ENCODE measurements at places on chromosomes 12 and 14.

DNA sequence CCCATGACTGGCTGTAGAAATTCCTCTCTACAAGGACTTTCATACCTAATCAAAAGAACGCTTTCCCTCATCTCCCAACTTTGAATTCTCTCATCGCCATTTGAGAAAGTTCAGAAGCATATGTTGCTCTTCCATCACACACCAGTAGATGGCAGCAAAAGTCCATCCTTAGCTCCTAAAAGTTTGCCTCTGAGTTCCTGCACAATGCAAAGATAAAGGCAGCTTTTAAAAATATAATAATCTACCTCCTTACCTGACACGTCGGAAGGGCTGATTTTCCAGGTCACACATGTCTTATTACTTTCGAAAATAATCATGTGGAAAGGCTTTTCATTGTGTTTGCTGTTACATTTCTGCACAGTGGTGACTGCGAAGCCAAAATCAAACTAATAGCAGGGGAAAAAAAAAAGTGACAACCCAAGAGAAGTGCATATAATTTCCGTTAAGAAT lies 456.7 kb upstream of the SEL1L start:
- DNase-seq = peak; percentile 29

- no peak for DNase-seq
These were observed 61.3 kb downstream of the CACNA1C start for GRCh38 chr12:2114071-2114470.

GRCh38 chr12:121505513-121505912 lies 75.3 kb downstream of the KDM2B start:
- no peak for DNase-seq

DNA sequence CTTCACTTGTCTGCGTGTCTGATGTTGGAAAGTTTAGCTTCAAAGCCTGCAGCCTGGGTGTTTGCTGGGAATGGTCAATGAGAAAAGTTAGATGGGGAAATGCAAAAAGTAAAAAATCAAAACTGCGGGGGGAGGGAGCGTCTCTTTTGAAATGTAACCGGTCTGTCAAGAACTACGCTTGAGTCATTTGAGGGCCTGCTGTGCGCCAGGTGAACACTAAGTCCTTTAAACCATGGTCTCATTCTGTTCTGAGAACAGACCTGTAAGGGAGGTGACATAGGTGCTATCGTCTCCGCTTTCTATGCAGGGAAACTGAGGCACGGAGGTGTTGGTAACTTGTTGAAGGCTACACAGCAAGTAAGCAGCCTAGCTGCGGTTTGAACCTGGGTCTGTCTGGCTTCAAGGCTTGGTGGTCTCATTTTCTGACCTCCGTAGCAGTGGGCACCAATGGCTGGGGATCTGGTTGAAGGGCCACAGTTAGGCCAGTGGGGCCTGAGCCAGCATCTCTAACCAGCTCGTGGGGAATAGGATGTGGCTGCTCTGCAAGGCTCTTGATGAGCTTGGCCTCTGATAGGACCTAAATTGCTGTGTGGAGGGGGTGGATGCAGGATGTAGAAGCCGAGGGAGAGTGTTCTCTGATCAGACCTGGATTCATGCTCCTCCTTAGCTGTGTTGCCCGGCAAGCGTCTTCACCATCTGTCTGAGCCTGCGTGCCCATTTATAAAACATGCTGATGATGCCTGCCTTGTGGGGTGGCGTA lies 41.5 kb downstream of the KCTD10 start:
- no peak for DNase-seq

DNA sequence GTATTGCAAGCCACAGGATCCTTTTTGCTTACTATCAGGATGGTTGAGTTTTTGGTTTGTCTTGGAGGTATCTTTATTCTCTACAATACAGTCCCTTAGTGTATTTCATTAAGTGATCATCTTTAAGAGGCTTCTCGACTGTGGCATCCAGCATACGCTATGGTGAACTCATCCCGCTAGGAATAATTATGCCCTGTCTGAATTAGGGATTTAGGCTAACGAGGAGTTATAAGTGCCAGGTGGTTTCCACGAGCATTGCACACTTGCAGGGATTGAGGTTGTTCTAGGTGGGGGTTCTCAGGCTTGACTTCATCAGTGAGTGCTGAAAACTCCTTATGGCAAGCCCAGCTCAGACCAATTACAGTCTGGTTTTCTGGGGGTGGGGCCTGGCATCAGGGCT lies 37.2 kb upstream of the RBM19 start:
- no peak for DNase-seq

GRCh38 chr12:69196302-69197288 lies 42.8 kb upstream of the CPSF6 start:
- no peak for DNase-seq

DNA sequence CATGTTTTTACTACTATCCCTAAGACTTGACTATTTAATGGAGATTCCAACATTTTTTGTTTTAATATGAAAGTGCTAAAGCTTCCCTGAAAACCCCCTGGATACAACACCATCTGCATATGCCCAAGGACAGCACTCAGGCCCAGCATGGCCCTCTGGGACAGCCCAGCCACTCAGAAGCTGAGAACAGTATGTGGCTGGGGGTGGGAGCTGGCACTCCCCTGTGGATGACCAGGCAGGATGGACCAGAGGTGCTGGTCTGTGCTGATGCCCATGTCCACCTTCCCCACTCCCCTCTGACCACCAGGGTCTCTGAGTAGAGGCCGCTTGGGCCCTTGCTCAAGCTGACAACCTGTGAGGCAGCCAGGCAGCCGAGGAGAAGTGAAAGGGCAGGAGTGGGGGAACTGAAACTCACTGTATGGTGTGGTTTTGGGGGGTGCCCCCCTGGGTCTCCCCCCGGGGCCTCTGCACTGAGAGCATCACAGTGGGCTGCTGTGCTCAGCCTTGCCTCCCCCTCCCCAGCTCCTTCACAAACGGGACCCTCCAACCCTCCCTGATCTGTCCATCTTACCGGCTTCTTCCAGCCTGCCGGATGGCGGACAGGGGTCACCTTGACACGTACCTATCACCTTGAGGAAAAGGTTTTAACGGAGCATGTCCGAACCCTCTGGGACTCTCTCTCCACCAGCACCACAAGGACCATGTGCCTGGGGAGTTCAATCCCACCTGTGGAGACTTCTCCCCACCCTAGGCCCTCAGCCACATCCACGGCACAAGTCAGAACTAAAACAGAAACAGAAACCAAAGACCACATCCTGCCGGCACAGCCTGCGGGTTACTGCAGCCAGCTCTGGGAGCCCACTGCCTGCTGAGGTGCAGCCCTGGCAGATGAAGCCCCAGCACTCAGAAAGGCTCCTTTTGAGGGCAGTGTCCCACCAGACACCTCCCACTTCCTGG lies at the start of gene TMEM229B:
TMEM229B (minus strand) TSS at position 785 of the 957 bp plus-strand sequence. CDS start 14,798 bp downstream, outside the sequence.
- DNase-seq = no peak

DNA sequence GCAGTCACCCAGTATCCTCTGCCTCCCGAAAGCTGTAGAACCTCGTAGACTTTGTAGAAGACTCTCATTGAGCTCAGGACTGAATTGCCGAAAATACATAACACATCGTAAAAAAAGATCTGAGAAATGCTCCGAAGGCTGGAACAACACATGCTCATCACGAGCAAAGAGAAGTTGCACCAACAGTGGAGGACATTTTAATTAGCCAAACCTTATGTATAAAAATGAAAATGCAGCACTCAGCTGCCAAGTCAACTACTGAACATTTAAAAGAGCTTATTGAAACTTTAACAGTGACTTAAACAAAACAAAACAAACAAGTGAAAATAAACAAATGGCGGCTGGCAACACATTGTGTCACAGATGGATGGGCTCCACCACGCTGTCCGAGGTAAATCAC lies 519.9 kb downstream of the TMEM132D start:
- no peak for DNase-seq

GRCh38 chr14:68977718-68978171 lies 1.4 kb downstream of the ACTN1 start:
- peak; percentile 87 for DNase-seq

DNA sequence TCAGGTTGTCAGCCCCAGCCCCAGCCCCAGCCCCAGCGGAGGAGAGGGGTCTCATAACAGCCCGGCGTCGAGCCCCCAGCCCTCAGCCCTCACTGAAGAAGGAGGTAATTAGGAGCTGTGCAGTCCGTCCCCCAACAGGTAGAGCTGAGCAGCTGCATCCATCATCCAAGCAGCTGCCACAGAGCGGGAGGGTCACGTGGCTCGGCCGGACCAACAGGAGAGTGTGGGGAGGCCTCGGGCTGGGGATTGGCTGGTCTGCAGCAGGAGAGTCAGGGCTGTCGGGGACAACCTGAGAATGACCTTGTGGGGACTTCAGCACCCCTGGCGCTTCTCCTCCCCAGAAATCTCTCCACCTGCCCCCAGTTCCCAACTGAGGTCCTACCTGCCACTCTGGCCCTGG lies 29.6 kb downstream of the SMUG1 start:
- no peak for DNase-seq

DNA sequence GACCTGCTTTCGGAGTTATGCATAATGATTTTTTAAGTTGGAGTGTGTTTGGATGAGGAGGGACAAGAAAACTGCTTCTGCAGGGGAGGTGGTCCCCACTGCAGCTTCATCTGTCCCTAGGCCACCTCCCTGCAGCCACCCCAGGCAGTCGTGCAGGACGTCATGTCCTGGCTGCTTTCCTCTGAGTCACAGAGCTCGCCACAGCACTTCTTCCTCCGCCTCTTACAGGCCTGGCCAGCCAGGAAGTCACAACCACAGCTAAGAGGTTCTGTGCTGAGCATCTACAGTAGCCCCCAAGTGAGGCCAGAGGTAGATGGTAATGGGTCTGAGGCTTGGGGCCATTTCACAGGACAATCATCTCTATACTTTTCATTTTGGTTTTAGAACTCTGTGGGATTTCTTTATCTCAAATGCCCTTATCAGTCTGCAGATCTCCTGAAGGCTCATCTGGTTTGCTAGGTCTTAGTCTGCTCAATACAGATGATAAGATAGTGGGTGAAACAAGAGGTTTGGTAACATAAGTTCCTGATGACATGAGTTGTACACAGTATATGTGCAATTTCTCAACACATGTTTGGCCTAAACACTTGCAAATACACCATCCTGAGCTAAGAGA lies 106.4 kb downstream of the ARF6 start:
- peak; percentile 49 for DNase-seq

DNA sequence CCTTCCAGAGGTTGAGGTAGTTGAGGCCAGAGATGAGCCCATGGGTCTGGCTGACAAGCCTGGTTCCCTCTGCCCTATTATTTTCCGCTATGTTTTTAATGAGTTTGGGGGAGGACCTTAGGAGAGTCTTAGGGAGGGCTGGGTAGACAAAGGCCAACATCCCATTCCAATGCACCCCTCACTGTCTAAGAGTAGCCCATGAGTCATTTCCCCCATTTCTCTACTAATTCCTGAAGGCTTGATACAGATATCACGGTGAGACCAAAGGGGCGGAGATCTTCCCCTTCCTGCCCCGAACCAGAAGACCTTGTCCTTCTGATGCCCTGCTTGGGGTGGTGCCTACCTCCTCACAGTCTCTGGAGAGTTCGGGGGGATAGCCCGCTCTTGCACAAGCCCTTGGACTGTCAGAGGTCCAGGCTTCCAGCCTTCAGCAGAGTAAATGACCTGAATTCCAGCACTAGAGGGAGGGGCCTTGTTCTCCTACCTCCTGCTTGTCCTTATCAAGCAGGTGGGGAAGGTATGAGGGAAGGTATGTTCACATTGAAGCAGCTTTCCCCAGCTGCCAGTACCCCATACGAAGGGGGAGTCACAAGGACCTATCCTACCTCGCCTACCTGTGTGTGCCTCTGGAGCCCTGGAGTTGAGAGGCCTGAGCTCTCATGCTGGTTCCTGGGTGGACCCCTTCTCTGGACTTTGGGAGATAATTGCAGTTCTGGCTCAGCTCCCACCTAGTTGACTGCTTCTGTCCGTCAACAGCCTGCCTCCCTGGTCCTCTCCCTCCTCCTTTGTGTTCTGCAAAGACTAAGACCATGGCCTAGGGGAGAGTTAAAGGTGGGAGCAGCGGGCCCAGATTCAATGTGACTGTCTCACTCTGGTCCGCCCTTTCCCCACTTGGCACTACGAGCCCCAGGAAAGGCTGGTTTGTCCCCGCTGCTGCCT lies 3.7 kb downstream of the PSMB11 start:
- no peak for DNase-seq

DNA sequence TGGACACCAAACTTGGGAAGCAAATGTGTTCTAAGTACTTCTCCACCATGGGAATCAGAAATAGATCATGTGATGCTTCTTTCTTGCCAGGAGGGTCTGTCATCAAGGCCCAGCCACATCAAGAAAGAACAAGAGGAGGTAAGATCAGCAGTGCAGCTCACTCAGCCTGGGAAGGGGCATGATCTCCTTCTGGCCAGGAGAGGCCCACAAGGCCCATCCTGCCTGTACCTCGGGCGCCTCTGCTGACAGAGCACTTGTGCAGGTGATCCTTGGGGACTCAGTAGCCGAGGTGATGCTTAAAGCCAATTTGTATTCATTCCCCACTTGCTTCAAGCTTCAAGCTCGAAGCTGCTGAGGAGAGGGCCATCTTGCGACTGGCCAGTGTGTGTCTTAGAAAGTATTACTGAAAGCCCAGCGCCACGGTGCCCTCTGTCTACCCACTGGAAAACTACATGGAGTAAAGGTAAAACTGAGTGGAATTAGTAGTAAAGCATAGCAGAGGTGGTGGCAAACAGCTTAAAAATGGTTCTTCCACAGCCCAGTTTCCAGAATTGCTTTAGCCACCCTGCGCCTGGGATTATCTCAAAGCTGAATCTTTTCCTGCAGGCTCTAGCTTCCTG lies 26.2 kb downstream of the RTRAF start:
- DNase-seq = no peak

GRCh38 chr14:104394409-104394851 lies 185.1 kb upstream of the C14orf180 start:
- DNase-seq = no peak

DNA sequence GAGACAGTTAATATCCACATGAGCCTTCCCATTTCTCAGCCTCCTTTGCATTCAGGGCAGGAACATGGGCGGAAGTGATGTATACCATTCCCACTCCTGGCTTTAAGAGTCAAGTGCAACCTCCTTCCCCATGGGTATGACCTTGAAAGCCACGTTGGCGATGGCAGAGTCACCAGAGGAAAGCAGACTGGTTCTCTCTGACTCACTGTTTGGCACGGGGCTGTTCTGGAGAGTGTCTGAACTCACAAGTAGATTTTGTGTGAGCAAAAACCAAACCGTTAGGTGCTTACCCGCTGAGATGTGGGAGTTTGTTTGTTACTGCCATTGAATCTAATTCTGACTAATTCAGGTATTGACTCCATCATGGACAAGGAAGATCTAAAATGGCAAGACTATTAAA lies 36.7 kb upstream of the PZP start:
- DNase-seq = no peak

DNA sequence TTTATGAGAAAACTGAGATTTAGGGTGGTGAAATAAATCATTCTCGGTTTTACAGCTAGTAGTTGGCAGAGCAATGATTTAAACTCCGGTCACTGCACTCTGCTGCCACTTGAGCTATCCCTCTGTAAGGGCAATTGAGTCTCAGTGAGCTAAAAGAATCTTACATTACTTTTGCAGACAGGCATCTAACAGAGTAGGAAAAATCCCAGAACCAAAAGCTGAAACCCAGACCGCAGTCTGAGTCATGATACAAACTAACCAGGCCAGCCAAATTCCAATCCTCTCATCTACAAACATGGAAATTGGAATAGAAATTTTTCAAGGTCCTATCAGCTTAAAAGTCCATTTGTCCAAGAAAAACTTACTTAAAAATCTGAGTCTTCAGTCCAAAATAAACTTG lies 73.7 kb downstream of the ANKS1B start:
- peak; percentile 39 for DNase-seq

GRCh38 chr14:99554757-99555531 lies 49.1 kb downstream of the CCDC85C start:
- DNase-seq = no peak

GRCh38 chr14:71289536-71289935 lies 382.3 kb downstream of the PCNX1 start:
- DNase-seq = no peak

Data from T1000 (cell line).